ENCODE measurements at places on chromosomes 13 and 19.
A peak's percentile ranks its signal among the peaks of the same experiment; 100 is the strongest.

DNA sequence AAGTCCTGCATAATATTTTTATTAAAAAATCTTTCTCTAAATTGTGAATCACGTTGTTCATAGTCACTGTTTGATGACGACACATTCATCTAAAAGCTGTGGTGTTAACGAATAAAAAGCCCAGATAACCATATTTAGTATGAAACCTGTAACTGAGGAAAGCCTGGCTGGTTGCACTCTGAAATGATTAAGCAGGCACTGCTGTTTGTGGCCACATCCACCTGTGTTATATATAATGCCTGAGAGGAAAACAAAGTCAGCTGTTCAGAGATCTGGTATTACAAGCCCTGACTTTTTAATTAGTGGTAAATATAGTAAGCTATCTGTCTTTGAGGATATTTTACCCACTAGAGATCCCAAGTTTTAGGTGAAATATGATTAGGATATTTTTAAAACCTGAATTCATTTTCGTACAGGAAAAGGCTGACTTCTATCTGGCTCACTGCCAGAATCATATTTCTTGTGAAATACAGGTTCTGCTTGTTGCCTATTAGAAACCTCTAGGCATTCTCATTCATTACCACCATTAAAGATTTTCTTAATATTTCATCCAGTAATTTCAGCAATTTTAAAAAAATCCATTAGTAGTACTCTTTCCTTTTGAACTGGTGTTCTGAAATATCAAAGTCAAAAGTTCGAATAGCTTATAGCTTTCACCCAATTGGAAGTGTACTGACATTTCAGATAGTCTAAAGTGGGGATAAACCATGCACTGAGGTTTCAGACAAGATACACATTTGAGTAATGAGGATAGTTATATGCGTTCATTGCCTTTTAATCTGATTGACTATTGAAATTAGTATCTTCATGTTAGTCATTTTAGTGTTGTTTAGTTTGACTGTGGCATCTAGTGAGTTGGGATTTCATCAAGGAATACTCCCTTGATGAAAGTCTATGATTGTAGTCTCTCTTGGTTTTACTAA, 79.7 kb downstream of the LMO7 start:
- DNase-seq = no peak

- DNase-seq = no peak
These were observed 10.9 kb upstream of the S1PR4 start for GRCh38 chr19:3167533-3168272.

- DNase-seq = no peak
These were observed 532.4 kb downstream of the SLITRK6 start for GRCh38 chr13:85266771-85267170.

DNA sequence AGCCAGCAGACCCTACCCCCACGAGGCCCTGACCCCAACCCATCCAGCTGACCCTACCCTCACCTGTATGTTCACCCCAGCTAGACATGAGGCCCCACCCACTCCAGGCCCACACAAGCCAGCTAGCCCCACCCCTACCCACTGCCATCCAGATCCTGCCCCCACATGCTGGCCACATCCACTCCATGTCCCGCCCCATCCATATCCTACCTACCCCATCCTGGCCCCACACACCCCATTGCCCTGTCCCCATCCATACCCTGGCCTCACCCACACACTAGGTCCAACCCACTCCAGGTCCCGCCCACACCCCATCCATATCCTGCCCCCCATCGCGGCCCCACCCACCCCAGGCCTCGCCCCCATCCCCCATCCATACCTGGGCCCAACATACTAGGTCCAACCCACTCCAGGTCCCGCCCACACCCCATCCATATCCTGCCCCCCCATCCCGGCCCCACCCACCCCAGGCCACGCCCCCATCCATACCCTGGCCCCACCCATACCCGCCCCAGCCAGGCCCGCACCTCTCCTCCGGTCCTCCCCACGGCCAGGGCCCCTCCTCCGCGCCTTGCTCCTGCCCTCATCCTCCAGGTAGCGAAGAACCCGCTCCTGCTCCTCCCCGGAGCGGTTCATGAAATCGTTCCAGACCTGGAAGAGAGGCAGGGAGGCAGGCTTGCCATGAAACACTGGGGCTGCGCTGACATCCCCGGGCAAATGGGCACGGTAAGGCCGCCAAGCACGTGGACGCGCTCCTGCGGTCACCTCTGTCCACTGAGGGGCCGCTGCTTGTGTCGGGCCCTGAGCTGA, 7.2 kb downstream of the RNU6-9 start:
- peak; percentile 74 for DNase-seq

GRCh38 chr13:24698686-24699085, 18.5 kb downstream of the ATP12A start:
- no peak for DNase-seq

- no peak for DNase-seq
These were observed 1.1 kb downstream of the MAB21L1 start for GRCh38 chr13:35475212-35475959.

DNA sequence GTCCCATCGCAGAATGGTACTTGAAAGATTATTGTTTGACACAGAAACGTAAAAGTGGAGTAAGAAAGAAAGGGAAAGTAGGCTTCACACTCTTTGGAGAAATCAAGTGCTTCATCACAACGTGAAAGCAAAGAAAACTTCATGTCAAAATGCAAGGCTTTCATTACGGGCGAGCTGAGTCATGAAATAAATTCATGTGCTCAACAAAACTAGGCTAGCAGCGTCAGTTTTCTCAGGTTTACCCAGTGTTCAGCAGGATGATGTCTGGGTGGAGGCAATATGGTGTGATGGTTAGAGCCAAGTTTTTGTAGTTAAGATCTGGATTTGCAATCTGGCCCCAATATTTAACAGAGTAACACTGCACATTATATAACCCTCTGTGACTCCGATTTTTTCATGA, 128.0 kb downstream of the TRPC4 start:
- DNase-seq = no peak

DNA sequence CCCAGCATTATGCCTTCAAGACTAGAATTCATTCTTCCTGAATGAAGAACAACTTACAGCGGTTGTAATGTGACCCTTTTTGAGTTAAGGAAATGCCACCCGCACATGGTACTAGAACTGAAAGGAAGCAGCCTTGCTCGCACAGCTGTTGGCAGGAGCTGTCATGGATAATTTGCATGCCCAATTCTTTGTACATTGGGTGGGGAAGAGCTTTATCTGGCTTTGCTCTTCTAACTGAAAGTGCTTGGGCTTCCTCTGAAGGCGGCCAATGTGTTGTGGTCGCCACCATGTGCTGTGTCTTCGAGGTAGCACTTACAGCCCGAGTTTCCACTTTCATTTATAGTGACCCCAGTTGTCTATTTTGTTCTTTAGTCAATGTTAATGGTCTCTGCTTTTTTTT, 3.4 kb downstream of the CCNE1 start:
- peak; percentile 15 for DNase-seq
